ENCODE measurements at places on chromosomes 5 and 9.

DNA sequence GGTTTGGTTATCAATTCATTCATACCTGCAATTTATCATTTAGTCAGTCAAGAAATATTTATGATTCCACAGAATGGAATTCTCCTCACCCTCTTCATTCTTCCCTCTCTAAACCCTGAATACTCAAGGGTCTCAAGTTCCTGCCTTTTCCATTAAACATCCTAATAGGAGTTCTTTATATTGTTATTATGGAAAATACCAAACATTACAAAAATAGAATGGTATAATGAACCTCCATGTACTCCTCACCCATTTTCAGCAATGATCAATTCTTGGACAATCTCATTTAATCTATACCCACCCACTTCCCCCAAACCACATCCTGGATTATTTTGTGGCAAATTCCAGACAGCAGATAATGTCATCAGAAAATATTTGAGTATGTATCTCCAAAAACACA is 74.5 kb downstream of the ADAMTS12 start:
- DNase-seq = no peak

DNA sequence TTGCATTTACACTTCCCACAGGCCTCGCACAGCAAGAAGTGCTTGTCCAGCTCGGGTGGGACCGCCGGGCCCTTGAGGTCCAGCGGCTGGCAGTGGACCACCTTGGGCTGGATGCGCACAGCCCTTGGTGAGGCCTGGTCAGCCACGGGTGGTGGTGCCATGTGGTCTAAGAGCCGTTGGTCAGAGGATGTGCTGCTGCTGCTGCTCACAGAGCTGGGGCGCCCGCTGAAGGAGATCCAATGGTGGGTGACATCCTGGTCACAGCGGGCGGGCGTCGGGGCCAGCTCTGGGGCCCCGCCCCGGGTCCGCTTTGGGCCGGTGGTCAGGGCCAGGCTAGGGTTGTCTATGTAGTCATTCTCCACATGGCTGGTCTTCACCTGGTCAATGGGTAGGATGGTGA is 10.2 kb downstream of the SPRY4 start:
- DNase-seq = no peak

DNA sequence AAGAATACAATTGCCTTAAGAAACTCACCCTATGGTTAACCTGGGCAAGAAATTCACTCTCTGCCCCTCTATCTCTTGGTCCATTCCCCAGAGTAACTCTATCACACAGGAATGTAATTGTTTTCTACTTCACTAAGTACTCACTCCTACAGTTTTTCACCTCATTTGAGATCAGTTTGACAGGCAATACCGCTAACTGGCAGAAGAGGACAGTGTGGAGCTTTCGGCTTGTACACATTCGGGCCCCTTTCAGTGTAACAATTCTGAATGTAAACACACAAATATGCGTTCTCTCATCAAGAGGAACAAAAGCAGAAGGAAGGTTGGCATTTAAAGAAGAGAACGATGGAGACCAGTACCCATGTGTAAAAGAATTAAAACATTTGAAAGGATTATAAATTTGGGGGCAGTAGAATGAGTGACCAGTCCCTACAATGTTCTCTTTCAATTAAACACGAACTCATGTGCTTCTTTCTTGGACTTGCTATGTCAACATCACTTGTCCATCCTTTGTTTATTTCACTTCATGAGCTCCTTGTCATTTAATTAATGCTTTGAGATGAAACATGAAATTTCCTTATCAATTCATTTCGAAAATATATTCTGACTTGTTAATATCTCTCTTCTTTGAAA is 188.5 kb upstream of the GRAMD2B start:
- DNase-seq = peak; percentile 24

DNA sequence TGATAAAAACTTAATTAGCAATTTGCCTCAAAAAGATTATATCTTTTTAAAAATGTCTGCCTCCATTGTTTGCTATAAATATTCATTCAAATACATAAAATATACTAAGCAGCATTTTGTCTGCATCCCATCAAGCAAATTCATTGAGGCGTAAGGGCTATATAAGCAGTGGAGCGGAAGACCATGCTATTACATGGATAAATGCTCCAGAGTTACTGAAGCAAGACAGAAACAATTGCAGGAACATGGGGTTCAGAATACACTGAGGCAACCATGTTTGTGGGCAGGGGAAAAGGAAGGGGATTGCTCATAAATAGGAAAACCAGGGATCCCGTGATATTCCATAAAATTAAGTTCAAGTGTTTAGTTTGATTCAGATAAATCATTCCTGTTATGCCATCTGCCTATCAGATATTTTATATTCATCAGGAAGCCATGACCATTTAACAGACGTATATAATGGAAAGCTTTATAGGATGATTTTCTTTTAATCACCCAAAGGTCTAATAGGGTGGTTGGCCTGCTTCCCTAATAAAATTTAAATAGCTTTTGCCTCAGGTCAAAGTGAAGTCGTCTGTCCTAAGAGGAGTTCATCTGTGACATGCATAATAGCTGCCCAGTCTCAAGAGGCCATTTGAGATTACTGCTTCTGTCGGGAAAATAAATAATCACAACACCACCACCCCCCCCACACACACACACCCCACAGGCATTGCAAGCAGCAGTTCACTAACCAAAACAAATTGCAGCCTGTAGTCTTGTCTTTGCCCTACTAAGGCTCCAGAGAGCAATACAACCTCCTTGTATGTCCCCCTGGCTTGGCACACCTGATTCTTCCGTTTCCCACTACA is 105.2 kb downstream of the RASEF start:
- DNase-seq = no peak

DNA sequence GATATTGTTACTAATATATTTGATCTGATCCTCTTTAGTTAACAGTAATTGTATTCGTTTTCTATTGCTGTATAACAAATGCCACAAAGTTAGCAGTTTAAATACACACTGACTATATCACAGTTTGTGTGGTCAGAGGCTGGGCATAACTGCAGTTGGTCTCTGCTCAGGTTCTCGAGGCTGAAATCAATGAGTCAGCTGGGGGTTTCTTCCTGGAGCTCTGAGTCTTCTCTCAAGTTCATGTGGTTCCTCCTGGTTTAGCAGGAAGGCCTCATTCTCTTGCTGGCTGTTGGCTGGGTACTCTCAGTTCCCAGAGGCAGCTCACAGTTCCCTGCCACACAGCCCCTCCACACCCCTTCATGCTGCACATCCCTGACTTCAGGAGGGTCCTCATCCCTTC is 20.7 kb downstream of the COL23A1 start:
- no peak for DNase-seq

DNA sequence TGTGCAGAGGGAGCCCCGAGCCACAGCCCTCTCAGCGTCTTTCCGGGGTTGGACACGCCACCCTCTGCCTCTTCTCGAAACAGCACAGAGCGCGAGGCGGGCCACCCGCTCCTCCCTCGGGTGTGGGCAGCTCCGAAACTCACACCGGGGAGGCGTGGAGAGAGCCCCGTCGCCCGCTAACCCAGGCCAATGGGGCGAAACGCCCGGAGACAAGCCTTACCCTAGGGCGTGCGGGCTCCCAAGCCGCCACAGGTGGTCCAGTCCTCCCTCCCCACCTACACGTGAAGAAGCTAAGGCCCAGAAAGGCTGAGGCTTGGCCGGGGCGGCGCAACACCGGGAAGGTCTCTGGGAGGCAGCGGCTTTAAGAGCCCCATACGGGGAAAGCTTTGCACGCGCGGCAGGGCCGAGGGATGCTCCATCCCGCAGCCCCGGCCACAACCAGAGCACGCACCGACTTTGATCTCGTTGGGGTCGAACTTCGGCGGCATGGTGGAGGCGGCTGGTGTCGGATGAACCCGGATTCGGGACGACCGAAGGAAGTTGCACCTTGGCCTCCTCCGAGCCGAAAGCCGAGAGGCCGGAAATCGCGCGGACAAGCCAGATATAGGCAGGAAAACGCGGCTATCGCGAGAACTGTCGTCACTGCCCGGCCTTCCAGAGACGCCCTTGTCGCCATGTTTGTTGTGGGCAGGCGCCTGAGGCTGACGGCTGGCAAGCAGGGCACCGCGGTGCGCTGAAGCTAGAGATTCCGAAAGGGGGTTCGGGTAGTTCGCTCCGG is at the start of the genes LRSAM1 and RPL12:
Gene LRSAM1 (plus strand): TSS at position 681 of the 778 bp plus-strand sequence. CDS start 3,018 bp downstream, outside the sequence.
Gene RPL12 (minus strand): TSS at position 577 of the 778 bp plus-strand sequence. CDS start 89 bp downstream, at position 488.
- peak; percentile 96 for DNase-seq

DNA sequence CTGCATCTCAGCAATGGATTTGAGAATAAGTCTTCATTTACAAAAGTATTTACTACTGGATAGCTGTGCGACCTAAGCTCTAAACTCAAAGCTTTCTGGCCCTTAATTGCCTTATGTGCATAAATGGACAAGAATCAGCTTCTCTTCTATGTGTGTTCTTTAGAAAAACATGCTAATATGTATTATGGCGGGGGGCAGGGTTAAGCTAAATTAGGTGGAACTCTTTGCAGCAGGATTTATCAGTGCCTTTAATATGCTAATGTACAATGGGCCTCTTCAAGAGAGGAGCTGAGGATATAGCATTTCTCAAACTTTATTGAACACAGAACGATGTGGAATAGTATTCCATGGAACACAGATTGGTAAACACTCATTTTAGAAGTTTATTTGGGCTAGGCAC is 10.0 kb upstream of the NIPAL4 start:
- no peak for DNase-seq

GRCh38 chr5:1951165-1951816 is 68.6 kb upstream of the IRX4 start:
- DNase-seq = no peak

DNA sequence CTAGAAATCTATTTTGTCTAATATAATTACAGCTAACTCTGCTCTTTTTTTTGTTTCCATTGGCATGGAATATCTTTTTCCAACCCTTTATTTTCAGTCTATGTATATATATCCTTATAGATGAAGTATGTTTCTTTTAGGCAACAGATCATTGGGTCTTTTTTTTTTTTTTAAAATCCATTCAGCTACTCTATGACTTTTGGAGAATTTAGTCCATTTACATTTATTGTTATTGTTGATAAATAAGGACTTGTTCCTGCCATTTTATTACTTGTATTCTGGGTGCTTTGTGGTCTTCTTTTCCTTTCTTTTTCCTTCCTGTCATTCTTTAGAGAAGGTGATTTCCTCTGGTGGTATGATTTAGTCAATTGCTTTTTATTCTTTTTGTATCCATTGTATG is 296.8 kb downstream of the SMARCA2 start:
- DNase-seq = no peak

DNA sequence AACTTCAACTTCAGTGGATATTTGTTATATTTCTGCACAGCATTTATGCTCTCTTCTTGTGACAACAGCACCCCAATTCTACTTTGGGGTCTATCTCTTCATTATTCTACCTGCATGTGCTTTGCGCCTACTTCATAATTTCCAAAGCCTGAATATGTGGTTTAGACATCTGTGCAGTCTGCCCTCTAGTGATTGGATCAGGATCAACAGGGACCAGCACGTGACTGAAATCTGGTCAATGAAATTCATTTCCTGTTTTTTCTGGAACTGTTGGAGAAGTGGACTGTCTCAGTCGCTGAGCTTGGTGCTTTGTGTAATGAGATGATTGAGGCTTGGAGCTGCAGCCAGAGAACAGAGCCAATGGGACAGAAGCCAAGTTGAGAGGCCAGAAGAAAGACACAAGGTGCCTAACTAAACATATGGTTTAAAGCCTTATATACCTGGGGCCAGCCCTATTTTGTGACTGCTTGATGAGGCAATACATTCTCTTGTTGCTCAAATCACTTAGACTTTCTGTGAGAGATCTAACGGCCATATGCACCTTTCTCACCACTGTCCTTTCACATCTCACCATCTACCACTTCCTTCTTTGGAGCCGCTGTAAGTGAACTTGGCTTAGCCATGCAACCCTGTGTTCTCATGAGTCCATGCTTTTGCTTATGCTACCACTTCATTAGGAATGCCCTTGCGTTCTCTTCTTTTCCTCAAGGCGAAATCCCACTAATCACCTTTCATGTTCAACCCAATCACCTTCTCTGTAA is 68.8 kb upstream of the PPP2R2B start:
- peak; percentile 27 for DNase-seq

DNA sequence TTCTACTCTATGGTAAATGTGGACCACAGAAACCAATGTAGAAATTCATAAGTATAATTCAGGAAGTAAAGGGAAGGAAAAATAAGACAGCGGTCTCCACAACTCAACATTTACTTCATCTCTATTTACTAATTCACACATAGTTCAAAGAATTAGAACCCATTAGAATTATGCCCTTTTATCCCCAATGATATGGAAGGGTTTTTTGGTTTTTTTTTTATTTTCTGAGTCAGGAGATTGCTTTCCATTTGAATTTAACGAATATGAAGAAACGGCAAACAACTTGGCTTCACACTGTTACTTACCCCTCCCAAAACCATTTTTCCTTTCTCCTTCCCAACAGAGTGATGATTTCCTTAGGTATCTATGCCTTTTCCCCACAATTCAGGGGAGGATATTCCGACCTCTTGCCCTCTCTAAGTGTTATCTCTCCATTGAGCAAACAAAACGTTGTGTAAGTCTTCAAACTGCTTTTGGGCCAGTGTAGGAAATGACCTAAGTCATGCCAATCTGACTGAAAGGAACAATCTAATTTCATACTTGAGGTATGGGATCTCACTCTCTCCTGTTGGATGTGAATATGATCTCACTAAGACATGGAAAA is 72.0 kb downstream of the CETN3 start:
- DNase-seq = no peak

- peak; percentile 88 for DNase-seq
Measured at GRCh38 chr5:106397700-106398099, 1273.0 kb downstream of the EFNA5 start.

DNA sequence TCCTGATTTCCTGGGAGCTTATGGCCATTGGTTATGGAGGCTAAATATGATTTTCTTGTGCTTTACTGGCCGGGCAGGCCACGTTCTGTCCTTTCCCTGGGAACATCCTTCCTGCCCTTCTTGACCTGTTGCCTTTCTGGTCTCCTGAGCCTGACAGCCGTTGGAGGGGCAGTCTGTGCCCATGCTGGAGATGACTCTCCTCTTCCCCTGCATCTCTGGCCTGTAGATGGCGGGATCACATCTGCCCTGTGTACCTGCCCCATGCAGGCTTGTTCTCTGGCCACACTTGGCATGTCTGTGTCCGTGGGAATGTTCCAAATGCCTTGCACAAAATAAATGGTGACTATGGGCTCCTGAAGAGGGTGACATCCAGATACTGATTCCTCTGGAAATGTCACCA is 253.1 kb upstream of the IRX4 start:
- DNase-seq = no peak

DNA sequence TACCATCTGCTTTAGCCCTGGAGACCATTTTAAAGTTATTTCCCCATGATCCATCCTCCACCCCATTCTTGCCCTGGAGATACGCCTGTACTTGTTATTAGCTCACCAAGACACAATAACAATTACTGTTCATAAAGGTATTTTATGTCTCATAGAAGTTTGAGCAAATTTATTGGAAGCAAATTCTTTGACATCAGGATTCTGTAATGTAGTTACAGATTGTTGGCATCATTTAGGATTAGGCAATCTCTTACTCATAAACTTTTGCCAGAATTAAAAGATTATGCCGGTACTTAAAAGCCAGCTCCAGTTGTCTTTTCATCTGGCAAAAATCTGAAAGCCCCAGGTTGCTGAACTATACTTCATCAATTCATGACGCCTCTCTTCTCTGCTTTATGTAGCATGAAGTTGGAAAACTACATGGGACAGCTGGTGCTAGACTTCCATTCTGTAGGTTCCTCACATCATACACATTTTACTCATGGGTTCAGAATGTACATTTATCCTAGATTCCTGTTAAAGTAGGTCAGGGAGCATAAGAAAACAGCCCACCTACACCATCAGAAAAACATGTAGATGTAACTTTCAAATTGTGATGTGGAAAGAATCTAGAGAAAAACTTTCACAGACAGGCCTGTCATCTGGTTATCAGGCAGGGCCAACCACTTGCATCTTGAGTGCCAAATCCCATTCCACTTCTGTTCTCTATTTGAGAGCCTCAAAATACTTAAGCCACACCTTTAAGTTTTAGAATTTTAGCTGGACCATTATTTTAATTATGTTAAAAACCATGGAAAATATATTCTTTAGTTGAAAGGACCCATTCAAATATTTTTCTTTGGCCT is 14.0 kb downstream of the ATP10B start:
- DNase-seq = peak; percentile 47

Measured in GM23248 (cell line).